GM23248 (cell line): ENCODE measurements at places on chromosomes 4 and X. TPM values are rescaled to one million over a fixed set of nuclear protein-coding genes. Genes with fewer than 3 reads are reported as not detected.

DNA sequence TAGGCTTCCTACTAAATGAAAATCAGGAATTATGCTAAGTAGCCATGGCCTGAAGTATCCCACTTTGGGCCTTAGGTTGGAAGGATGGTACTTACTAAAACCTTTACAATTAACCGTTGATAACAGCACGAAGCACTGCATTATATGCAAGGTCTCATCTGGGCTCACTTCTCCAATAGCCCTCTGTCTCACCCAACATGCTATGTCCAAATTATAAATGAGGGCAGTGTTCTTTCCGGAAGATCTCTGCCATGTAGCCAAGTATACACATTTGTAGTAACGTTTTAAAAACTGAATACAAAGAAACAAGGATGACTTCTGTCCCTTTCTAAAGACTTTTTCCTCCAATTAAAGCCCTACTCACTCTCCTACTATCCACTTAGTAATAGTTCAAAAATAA is 51.6 kb downstream of the SCFD2 start:
- DNase-seq, result no peak

DNA sequence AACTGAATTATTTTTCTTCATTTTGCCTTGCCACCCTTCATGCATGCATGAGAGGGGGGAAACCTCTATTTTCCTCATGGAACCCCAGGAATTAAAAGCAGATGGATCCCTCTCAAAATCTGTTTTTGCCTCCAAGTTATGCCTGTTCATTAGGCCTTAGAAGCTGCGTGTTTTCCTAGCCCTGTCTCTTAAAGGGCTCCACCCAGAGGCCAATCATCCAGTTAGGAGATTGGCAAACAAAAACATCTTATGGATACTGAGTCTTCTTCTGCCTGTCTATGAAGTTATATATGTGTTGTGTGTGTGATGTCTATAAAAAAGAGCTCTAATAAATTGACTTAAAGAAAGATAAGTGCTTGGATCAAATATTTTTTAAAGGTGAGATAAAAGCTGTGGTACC is 142.9 kb downstream of the ANAPC10 start:
- DNase-seq, result no peak

DNA sequence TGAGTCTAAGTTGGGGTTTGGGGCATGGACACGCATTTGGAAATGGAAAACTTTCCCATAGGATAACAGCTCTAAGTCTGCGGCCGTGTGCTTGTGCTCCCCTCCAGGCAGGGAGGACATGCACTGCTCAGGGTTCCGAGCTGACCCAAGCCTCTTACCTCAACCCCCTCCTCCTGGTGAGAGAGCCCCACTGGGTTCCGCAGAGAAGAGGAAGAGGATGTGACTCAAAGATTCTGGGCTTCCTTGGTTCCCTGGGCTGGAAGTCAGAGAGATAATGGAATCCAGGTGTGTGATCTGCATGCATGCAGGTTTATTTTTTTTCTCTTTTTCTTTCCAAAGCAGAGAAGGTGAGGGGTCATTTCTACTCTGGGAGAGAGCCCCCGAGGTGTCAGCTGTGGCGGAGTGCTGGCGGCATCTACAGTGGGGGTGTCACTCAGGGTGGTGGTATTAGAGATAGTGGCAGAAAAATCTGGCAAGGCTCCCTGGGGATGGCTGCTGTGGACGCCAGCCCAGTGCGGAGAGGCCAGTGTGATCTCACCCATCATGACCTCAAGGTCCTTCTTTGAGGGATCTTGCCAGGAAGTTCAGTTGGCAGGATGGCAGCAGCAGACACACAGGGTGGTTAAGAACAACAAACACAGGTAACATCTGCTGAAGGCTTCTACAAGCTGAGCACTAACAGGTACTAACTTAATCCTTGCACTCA is 168.7 kb upstream of the HAND2 start:
- DNase-seq, result peak; percentile 46

- peak; percentile 39 for DNase-seq
These were observed 578.9 kb upstream of the FAT1 start for GRCh38 chr4:187302457-187303150.

GRCh38 chrX:84046403-84046984 is 141.5 kb downstream of the RPS6KA6 start:
- peak; percentile 43 for DNase-seq

DNA sequence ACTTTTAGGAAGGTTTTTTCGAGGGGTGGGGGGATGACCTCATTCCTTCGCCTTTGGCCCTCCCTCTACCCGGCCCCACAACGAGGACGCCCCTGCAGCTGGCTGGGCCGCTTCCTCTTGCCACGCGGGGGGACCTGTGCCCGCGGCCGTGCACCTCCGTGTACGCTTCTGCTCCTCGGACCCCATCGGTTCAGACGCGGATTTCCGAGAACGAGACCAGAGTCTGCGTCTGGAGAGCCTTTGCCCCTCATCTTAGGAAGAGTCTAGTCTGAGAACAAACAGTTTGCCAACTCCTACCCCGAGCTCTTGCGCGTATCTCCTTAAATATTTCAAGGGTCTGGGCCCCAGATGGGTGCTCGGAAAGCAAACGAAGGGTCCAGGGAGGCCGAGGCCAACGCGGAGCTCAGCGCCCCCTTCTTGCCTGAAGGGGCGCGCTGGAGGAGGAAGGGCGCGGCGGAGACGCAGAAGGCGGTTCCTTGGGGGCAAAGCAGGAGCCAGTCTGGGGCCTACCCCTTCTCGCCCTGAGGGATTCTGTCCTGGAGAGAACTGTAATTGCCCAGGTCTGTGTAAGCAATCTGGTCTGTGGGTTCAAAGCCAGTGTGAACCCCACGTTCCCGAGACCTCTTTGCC is 3.9 kb upstream of the SFRP2 start:
- no peak for DNase-seq

The MAOA gene
- 0.09 TPM in 1 of 2 replicates, not detected in the other for polyA plus RNA-seq

The ARMCX1 gene
- 27.5 and 29.8 TPM in 2 replicates for polyA plus RNA-seq

The AGTR2 gene
- polyA plus RNA-seq, result not detected in 2 replicates

The DGKK gene
- polyA plus RNA-seq, result not detected in 2 replicates

The RAB40AL gene
- 0.25 TPM in 1 of 2 replicates, not detected in the other for polyA plus RNA-seq

The RASGEF1B gene
- 0.09 TPM in 1 of 2 replicates, not detected in the other for polyA plus RNA-seq
